ENCODE measurements at places on chromosomes 6 and 20.

DNA sequence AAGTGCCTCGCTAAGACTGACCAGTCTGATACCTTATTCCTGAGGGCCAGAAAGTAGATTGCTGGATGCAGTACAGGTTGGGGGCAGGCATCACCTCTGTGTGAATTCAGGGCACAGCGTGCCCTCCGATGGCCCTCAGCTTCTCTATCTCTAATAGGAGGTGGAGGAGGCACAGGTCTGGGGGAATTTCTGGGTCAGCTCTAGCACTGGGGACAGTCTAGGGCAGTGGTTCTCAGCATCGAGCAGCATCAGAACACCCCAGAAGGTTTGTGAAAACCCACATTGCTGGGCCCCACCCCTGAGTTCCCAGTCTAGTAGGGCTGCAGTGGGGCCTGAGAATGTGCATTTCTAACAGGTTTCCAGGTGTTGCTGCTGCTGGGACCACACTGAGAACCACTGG is 166.7 kb downstream of the CDC5L start:
- DNase-seq = no peak

DNA sequence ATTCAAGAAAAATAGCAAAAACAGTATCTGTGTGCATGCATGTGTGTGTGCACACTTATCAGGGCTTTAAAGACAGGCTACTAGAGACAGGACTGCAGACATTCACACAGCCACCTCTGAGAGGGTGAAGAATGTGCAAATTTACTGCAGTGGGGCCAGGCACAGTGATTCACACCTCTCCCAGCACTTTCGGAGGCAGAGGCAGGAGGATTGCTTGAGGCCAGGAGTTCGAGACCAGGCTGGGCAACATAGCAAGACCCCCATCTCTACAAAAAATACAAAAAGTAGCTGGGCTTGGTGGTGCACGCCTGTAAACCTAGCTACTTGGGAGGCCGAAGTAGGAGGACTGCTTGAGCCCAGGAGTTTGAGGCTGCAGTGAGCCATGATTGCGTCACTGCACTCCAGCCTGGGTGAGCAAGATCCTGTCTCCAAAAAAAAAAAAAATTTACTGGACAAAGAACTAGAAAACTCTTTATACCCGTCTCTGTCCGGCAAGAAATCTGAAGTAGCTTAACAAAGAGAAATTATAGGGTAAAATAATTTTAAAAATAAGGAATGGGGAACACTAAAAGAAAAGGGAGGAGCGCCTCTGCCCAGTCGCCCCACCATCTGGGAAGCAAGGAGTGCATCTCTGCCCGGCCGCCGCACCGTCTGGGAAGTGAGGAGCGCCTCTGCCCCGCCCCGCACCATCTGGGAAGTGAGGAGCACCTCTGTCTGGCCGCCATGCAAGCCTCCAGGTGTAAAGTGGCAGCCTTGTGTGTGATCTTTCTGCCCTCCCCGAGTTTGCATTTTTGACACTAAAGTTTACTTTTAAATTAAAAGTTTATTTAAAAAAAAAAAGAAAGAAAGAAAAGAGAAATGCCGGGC is 105.1 kb downstream of the ZMYND8 start:
- DNase-seq = no peak

- DNase-seq = no peak
Observed at GRCh38 chr6:8069151-8069550, 5.0 kb upstream of the BLOC1S5 start.

DNA sequence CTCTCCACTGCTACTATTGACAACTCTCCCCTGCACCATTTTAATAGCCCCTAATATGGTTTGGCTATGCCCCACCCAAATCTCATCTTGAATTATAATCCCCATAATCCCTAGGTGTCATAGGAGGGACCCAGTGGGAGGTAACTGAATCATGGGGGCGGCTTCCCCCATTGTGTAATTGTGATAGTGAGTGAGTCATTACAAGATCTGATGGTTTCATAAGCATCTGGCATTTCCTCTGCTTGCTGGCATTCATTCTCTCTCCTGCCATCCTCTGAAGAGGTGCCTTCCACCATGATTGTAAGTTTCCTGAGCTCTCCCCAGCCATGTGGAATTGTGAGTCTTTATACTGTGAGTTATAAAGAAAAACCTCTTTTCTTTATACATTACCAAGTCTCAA is 74.1 kb upstream of the TCF21 start:
- DNase-seq = no peak

DNA sequence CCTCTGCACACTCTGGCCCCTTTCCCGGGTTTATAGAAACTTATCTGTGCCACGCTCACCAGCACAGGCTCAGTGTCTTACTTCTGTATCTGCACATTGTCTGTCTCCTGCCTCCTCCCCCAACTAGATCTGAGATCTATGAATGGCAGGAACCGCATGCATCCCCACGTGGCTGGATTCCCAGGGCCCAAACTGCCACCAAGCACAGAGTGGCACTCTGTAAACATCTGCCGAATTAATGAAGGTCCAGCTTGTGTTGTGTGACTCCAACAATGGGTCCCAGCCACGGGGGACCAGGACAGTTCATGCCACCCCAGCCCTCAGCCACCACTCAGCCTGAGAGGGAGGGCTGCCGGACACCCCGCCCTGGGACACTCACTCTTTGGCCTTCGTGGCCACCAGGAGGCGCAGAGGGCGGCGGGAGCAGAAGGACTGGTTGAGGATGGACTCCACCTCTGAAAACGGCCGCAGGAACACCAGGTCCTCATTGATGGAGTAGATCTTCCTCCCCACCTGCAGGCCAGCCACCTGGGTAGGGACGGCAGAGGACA is 171.1 kb downstream of the PREX1 start:
- DNase-seq = no peak

DNA sequence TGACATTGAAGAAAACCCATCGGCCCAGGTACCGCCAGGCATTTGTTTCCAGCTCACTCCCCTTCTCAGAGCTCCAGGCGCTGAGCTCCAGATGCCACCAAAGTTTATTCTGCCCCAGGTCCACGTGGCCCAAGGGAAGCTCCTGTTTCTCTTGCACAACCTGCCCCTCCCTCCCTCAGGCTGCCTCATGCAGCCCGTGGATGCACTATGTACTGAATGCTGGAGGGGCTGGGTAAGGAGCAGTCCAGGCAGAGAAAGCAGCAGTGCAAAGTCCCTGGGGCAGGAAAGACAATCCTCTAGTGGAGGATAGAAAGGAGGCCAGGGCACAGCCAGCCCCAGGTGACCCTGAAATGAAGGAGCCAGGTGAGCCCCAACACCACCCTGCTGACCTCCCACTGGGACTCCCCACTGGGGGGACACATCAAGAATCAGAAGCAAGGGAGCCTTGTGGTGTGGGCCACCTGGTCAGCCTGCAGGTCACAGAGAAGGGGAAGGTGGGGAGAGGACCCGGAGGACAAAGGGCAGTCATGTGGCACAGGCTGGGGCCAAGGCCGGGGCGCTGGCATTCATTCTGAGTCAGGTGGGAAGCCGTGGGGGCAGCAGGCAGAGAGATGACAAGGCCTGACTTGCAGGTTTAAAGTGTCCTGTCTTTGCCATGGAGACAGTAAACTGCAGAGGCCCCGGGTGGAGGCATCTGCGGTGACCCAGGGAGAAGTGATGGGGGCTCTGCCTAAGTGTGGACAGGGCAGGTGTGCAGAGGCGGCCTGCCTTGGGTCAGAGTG is 230.1 kb downstream of the PREX1 start:
- DNase-seq = no peak

GRCh38 chr20:15256676-15257568 is 919.5 kb upstream of the FLRT3 start:
- no peak for DNase-seq

- no peak for DNase-seq
Observed at GRCh38 chr6:132719736-132720448, 6.0 kb upstream of the VNN1 start.

GRCh38 chr6:153941768-153942167 is 97.3 kb upstream of the OPRM1 start:
- DNase-seq = no peak

- peak; percentile 60 for DNase-seq
Observed at GRCh38 chr6:169724494-169725124, at the start of gene PHF10. PHF10 (minus strand) TSS chr6:169724500; CDS start chr6:169723931, 569 bp downstream.

Measured in GM12891 (cell line).